ENCODE measurements at places on chromosomes 5 and 9. TPM values are rescaled to one million over a fixed set of nuclear protein-coding genes. Genes with fewer than 3 reads are reported as not detected.

DNA sequence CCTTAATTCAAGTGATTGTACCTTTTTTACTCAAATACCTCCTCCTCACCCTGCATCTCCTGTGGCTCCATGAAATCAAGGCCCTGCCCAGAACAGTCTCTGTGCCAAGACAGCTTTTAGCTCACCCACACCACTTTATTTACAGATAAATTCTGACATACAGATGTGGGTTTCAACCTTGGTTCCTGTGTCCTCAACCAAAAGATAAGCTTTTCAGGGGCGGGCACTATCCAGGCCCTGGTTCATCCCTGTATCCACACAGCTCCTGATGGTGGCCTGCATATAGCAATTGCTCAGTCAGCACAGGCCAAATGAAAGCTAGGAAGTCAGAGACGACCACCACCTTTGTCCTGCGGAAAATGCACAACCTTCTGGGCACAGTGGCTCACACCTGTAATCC, 8.3 kb downstream of the SHB start:
- no peak for DNase-seq

GRCh38 chr5:149870232-149870631, 74.4 kb downstream of the PDE6A start:
- DNase-seq: no peak

- no peak for DNase-seq
These were observed 20.7 kb upstream of the ROPN1L start for GRCh38 chr5:10420932-10421331.

DNA sequence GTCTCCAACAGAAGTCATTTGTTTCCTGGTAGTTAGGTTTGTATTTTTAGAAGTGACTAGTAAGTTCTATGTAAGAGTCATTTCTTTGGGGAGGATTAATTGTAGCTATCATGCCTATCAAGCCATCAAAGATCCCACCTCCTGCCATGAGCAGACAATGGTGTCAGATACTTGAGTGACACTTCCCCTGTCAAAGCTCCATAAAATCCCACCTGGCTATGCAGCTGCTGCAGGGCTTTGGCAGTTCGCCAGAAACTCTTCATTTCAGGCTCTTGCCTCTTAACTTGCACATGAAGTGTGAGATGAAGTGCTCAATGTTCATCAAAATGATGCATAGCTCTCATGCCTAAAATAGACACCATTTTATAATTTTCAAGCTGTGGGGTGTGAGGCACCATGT, 312.1 kb downstream of the CDH12 start:
- no peak for DNase-seq

GRCh38 chr5:129718471-129719090, 29.3 kb upstream of the MINAR2 start:
- no peak for DNase-seq

The RNF20 gene
- 53.9 TPM for total RNA-seq

The DIRAS2 gene
- total RNA-seq: not detected

GRCh38 chr9:126335837-126336735, 9.5 kb downstream of the MVB12B start:
- no peak for DNase-seq
